ENCODE measurements at places on chromosomes 4 and X. TPM values are rescaled to one million over a fixed set of nuclear protein-coding genes. Genes with fewer than 3 reads are reported as not detected.

DNA sequence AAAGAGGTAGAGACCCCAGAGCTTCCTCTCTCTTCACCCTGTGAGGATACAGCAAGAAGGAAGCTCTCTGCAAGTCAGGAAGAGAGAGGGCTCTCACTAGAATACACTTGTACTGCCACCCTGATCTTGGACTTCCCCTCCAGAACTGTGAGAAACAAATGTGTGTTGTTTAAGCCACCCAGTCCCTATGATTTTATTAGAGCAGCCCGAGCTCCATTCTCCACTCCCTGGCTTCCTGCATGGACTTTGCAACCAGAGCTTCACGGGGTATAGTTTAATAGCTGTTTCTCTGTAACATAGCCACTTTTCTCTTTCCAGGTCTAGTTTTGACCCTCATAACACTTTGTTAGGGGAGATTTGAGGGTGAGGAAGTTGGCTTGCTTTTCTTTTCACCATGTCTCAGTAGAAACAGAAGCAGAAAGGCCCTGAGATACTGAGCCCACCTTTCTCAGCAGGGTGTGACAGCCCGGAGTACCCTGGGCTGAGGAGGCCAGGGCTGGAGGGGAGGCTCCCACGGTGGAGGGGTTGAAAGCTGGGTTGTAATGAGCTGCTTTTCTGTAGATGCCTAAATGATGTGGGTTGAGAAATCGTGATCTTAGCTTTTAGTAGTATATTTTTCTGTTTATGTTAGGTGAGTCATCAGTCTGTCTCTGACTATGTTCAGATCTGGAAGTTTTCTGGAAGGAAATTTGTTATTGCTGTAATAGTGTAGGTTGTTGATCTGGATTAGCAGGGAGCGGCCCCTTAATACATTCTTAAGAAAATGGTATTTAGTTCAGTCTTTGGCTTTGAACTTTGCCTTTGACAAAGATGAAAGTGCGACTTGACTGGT lies 118.6 kb downstream of the PTTG2 start:
- DNase-seq = no peak

DNA sequence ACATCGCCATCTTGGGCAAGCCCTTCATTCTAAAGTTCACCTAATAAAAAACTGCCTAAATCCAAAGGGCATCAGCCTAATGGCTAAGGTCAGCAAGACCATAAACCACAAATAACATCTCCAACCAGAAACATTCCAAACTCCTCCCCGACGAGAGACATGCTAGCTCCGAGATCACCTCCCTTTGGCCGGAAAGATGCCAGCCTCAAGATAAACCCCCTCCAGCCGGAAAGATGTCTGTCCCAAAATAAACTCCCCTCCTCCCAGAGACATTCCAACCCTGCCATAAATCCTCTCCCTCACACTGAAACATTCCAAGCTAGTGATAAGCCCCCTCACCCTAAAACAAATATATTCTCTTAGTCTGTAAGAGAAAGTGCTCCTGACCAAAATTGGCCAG lies 13.3 kb upstream of the DYNLT3 start:
- DNase-seq = no peak

DNA sequence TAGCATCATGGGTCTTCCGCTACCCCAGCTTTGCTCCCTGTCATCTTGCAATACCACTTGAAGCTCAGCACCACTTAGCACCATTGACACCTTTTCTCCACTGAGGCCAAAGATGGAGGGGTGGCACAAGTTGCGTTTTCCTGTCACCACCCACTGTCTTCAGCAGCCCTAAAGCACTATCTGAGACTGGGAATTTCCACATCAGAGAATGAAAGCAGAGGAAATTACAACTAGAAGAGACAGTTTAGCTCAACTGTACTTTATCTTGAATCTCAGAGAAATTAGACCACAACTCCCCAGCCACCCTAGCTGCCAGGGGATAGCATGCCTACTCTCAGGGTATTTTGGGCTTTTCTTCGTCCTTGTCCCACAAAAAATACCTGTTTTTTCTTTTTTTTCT lies 111.0 kb downstream of the DDIT4L start:
- no peak for DNase-seq

The MAGEB2 gene
- not detected for total RNA-seq

GRCh38 chrX:39728025-39728424 lies 369.7 kb downstream of the BCOR start:
- DNase-seq = no peak

DNA sequence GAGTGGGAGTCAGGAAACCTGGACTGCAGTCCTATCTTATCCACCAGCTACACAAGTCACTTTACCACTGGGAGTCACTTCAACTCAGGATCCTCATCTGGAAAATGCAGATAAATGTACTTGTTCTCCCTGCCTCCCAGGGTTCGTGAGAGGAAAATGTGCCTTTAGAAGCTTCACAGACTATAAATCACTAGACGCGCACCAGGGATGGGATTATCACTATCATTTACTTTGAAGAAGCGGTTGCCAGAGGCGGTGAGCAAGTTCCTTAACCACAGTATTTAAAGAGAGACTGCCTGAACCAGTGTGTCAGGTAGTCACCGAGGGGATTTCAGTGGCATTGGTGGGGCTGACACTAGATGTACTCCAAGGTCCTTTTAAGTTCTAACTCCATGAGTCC lies 219.5 kb downstream of the HS6ST2 start:
- DNase-seq = no peak

DNA sequence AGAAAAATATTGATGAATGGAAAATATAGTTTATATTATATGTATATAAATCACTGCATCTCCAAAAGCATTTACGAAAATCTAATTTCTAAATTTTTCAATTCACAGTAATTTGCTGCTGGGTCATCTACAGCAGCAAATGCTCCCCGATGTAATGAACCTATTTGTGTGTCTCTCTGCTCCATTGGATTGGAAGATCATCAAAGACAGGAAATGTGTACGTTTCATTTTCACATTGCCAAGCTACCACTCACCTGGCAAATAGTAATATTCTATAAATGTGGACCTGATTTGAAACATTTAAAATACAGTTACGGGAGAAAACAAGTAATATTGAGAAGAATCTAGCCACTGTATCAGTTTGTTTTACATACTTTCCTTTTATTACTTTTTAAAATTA lies 317.7 kb downstream of the PAPSS1 start:
- no peak for DNase-seq

DNA sequence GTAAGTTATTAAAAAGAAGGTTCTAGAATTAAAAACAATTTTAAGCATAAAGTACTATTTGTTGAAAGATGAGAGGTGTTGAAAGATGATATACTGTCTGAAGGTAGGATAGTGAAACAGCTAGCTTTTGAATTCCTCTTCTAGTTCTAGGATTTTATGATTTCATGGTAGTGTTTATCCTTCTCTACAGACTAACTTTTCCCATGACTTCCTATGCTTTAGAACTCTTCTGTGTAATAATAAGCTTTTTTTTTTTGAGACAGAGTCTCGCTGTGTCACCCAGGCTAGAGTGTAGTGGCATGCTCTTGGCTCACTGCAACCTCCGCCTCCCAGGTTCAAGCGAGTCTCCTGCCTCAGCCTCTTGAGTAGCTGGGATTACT lies 96.0 kb upstream of the NUDT6 start:
- DNase-seq = no peak

DNA sequence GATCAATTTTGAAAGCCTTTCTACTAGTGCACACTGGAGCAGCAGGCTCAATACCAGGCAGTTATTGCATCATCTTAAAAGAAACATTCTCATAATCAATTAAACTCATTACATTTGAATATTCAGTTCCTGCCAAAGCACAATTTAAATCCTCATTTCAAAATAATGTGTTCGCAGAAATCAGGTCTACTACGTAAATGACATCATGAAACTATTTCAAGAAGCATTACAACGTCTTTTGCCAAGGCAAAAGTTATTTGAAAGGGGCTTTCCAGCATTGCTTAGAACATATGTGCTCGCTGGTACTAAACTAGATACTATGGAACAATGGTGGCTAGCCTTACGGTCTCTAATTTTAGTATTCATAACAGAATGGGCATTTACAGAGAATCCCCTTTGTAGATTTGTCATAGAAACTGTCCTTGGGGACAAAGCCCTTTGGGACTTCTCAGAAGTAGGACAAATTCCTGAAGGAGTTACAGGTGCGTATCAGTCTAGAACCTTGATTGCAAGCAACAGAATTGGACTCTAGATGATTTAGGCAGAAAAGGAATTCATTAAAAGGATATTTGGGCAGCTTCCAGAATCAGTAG lies 27.6 kb upstream of the HUWE1 start:
- DNase-seq = no peak

The PRKX gene
- 15.2 TPM for total RNA-seq

The ASB12 gene
- 0.14 TPM for total RNA-seq

The HOPX gene
- total RNA-seq = 27.6 TPM

DNA sequence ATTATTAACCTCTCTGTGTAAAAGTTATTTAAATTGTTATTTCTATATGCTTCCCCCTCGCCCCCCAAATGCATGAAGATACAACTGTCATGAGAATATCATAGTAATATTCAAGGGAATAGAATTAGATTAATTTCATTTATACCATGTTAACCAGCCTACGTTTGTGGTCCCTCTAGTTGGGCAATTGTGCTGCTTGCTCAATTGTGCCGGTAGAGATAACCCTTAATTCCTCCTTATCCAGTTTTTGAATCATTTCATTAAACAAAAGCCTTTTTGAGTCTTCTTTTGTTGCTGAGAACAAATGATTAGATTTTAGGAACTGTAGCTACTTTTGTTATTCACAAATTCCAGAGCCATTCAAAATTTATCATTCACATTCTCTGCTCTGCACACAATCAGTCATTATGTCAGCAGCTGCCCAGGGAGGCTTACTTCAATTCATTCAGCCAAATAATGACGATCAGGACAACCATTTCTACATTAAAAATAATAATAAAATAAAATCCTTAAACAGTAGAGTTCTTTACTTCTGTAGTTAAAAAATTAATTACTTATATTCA lies 98.1 kb downstream of the ADGRL3 start:
- no peak for DNase-seq

DNA sequence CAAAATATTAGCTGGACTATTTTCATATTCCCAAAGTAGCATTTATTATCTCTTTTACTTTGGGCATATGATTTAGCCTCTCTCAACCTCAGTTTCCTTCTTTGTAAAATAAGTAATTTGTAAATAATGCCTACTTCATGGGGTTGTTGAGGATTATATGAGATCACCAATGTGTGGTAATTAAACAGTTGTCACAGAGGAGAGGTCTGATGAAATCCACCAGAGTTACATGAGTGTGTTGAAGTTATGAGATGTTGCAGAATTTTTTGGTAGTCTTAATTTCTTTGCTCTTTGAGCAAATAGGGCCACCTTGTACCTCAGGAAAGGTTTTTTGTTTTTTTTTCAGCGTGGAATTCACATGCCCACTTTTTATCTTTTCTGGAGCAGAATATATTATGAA lies 1.4 kb downstream of the COX7B start:
- DNase-seq = no peak

The BTC gene
- 10.3 TPM for total RNA-seq

DNA sequence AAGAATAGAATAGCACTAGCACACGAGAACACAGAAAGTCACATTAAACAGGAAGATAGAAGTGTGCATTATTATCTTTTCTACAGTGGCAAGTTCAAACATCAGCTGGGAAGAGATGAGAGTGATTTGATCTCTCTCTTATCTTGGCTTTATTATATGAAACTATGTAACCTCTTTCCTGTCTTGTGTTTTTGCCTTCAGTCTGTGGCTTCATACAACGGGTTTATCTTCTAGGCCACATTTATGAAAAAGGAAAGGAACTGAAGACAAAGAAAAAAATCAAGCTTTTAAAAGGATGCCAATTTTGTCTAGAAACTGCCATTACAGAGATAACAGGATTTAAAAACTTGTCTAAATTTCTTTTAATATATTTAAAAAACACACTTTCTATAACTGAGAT lies 983.6 kb downstream of the RPA4 start:
- DNase-seq = no peak

DNA sequence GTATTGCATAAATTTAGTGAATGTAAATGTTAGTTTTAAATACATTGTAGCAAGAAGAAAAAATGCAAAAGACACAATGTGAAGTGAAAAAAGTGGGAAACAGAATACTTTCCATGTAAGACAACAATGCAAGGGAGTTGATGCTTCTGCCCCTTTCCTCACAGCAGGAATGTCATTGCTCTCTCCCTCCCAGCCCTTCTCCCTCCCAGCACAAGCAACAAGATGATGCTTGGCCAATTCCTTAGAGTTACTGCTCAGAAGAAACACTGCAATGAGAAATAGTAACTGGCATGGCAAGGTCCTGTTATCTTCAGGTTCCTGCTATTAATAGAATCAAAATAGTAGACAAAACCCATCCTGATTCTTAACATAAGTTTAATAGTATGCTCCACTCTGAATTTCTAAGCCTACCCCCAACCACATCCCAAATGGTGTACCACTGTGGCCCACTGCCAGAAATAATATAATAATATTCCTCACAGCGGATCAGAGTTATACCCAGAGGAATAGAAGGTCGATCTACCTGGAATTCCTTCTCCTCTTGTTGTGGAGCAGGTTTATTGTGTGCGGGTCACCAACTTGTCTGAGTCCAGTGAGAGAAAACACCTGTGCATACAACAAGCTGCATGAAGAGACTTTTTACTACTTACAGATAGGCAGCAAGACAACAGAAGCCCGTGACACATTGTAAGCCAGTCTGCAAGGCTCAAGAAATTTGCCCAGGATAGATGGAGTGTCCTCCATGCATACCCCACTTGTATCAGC lies 69.8 kb upstream of the SLC7A11 start:
- DNase-seq = no peak

The CT45A2 gene
- not detected for total RNA-seq

Data from mucosa of gallbladder (tissue), 1 donor.